Activated naive CD8-positive, alpha-beta T cell treated with anti-CD3 and anti-CD28 coated beads for 36 hours (primary cell): ENCODE measurements at places on chromosomes 13 and 19.

DNA sequence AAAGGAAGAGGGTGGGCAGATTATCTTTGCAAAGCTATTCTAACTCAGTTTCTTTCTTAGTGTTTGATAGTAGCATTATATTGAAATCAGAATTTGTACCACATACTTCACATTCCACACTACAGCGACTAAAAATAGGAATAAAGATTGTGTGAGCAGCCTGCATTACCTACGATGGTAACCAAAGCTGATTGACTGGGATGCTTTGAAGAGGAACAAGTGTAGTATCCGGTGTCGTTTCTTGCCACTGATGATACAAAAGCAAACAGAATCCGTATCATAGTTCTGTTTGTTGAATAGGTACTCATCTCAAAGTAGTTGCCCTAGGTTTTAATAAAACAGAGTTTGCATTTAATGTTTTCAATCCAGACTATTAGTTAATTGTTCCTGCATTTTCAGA lies 51.2 kb downstream of the FLT3 start:
- no peak for DNase-seq

DNA sequence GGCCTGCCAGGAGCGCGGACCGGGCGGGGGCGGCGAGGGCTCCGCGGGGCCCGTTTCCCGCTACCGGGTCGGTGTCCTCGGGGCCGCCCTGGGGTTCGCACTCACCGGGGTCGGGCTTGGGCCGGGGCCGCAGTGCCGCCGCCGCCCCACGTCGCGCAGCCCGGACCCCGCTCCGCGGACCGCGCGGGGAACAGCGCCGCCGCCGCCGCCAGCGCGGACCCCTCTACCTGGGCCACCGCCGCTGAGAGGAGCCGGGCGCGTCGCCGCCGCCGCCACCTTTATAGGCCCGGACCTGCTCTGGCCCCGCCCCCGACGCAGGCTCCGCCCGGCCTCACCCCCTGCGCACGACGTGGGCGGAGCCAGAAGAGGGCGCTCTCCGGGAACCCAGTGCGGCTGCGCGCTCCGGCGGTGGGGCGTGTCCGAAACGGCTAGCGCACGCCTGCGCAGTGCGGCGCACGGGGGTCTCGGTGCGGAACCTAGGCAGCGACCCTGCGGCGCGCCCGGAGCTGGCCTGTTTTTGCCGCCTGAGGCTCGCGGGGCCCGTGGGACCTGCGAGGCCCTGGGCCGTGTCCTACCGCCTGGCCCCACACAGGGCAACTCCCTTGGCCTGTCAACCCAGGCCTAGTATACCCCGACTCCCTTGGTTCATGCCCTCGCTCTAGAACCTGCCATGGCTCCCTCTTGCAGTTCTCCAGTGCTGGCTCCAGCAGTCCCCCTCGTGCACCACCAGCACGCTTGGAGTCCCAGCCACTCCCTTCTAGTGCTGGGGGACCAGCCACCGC lies at the start of gene MKNK2:
MKNK2 (minus strand) TSS at position 254 of the 782 bp plus-strand sequence. CDS start 393 bp downstream, outside the sequence.
- DNase-seq: peak; percentile 95

DNA sequence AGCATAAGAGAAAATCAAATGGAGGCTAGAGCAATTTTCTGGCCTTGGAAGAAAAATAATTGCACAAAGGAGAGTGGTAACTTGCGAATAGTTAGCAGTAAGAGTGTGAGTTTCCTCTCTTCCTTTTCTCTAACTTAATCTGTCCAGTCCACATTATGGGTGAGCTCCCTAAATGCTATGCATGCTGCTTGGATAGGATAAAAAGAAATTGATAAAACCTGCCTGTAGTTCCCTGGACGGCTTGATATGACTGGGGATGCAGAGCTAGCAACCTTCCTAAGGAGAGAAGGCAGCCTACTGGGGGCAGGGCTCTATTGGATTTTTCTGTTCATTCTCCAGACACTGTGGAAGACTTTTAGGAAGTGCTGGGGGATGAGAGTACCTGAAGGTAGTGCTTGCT lies 311.3 kb downstream of the LMO7 start:
- DNase-seq: no peak

DNA sequence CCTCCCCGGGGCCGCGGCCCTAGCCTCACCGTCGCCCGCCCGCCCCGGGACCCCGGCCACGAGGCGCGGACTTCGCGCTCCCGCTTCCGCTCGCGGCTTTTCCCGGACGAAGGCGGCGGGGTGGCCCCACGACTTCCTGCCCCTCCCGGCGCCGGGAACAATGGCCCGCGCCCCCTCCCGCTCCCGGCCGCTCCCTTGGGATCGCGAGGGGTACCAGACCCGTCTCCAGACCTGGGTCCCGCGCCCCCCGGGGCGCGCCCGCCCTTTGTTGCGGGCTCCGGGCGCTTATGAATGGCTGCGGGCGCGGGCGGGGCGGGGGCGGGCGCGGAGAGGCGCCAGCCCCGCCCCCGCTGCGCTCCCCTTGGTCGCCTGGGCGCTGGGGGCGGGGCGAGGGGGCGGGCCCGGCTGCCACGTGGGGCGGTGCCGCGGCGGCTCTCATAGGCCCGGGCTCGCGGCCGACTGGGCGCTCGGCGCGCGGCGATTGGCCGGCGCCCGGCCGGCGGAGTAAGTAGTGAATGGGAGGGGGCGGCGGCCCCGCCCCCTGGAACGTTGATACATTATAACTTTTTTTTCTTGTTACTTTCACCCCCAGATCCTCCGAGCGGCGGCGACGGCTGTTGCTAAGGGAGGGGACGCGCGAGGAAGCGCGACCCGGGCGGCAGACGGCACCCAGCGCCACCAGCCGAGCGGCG lies 1.1 kb downstream of the MIDN start:
- peak; percentile 95 for DNase-seq

DNA sequence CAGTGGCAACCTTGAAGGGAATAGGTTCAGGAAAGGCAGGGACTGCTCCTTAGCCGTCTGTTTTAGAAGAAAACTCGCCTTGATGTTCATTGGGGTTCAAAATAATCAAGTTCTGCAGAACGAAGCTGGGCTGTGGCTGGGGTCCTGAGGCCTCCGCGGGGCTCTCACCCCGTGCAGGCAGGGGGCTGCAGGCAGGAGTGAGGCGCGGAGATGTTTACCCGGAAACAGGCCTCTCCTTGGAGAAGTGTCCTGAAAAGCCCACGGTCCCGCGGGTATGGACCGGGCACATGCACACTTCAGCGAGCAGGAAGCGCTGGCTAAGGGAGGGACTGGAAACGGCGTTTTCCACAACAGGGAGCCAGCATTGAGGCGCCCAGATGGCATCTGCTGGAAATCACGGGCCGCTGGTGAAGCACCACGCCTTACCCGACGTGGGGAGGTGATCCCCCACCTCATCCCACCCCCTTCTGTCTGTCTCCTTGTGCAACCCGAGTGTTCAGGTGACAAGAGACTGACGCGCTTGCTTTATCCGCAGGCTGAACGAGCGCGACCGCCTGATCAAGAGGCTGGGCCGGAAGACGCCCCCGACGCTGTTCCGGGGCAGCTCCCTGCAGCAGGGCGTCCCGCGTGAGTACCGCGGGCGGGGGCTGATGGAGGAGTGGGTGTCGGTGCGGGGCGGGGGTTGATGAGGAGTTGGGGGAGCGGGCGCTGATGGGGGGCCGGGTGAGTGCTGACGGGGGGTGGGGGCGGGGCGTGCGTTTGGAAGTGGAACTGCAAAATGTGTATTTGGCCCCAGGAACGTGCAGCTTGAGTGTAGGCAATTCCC lies 39.6 kb downstream of the SHISA2 start:
- DNase-seq: peak; percentile 71

- DNase-seq: peak; percentile 64
These were observed 65.1 kb upstream of the GTF3A start for GRCh38 chr13:27359199-27359821.

GRCh38 chr19:17406887-17407196 lies 1.4 kb upstream of the BST2 start:
- DNase-seq: no peak

DNA sequence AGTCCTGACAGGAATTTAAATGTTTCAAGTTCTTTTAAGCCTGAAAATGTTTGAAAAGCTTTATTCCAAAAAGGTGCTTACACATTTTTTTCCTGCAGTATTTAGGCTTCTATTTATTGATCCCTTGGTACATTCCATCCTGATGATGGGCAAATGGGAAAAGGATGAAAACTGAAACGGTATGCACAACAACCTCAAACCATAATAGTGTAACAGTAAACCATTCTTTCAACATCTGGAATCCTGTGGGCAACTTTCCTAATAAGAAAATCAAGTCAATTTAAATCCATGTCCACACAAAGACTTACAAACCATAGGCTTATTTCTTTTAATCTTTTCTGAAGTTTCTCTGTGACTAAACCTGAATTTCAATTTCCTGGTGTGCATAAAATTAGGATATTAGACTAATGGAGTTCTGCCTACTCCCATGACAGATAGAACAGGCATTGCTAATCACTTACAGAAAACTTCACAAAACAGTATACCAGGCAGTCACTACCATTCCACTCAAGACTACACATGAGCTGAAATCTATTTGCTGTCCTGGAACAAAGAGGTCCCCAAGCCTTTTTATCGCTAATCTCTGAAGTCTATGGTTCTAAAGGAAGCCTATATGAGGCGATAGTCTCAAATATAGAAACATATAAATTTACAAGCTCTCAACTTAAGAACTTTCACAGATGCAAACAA lies 103.3 kb downstream of the DLEU7 start:
- no peak for DNase-seq

- peak; percentile 17 for DNase-seq
These were observed 40.5 kb upstream of the GAS6 start for GRCh38 chr13:113904411-113904810.

DNA sequence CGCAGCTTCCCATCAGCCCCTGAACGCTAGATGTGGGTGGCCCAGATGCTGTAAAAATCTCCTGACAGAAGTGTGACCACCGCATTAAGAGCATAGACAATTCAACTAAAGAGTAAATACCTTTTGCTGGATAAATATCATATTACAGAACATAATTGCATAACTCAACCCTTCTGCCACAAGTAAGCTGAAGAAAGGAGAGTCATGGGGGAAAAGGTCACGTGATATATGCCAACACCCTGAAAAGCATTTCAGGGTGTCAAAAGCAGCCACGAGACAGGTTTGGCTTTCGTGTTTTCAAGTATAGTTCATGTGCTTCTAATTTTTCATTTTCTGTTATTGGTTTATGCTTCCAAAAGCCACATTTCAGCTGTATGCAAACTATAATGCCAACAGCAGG lies 71.3 kb downstream of the LHFPL6 start:
- no peak for DNase-seq

DNA sequence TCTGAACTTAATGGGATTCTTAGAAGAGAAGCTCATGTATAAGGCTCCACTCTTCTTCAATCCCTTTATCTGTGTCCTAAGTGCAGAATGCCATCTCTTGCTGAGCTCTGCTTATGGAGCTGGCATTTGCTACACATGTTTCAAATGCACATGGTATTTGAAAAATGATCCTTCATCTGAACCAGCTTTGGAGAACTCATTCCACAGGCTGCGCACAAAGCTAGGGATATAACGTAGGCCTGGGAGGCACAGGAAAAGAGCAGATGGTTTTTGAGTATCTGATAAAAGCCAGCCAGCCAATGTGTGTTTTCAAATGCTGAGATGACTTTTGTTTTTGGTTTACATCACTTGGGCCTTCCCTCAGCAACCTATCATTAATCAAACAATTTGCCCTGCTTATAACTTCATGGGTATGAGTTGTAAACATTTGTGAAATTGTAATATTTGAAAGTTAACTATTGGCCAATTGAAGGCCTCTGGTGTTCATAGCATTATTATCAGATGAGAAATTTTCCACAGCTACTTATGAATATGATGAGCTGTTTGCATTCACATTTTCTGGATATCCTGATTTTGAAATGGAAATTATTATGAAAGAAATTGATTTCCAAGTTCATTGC lies 729.0 kb downstream of the FGF9 start:
- DNase-seq: no peak

DNA sequence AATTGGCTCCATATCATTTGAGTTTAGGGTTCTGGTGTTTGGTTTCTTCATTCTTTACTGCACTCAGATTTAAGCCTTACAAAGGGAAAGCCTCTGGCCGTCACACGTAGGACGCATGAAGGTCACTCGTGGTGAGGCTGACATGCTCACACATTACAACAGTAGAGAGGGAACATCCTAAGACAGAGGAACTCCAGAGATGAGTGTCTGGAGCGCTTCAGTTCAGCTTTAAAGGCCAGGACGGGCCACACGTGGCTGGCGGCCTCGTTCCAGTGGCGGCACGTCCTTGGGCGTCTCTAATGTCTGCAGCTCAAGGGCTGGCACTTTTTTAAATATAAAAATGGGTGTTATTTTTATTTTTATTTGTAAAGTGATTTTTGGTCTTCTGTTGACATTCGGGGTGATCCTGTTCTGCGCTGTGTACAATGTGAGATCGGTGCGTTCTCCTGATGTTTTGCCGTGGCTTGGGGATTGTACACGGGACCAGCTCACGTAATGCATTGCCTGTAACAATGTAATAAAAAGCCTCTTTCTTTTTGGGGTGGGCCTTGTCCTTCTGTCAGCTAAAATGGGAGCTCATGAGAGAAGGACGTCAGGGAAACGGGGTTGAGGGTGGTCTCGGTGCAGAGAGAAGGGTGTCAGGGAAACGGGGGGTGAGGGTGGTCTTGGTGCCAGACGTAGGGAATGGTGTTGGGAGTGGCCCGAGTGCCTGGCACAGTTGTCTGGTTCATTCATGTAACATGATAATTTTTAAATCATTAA lies 26.0 kb downstream of the LAMP1 start:
- DNase-seq: no peak

GRCh38 chr13:73240193-73240592 lies 181.4 kb downstream of the KLF5 start:
- DNase-seq: no peak

- DNase-seq: no peak
These were observed 506 bp upstream of the MRPL34 start for GRCh38 chr19:17305216-17305516.

- no peak for DNase-seq
These were observed 35.1 kb downstream of the ENOX1 start for GRCh38 chr13:43751624-43752023.

DNA sequence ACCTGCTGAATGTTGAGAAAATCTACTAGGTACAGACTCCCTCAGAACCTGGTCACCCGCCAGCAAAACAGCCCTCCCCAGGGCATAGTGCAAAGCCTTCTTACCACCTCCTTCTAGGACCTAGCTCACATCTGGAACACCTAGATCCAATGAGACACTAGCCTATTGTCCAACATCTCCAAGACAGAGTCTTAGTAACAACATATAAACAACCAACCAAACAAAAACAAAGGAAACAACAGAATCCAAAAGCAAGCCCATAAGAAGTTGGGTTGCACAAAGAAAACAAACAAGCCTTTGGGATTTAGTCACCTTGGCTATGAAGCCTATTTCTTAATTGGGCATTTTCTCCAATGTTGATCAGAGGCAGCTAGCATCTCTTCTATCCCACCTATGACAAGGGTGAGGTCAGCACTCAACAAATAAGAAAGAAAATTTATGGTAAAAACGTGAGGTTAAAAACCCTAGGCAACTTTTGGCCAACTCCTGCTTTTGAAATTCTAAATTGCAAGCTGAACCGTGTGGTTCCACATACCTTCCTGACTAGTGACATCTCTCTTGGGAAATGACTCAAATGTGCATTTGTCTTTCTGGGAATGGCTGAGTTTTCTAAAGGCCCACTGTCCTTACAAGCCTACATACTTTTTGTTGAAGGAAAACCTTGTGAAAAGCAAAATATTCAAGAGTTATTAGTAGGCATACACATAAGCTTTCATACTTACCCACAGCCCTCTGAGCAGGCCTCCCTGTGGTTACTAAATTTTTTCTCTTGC lies 66.7 kb downstream of the FAM216B start:
- no peak for DNase-seq
